ENCODE measurements at places on chromosomes 6 and 20. TPM values are rescaled to one million over a fixed set of nuclear protein-coding genes. Genes with fewer than 3 reads are reported as not detected.

E2F1 gene
- total RNA-seq, result 1.5 TPM

IRF4 gene
- total RNA-seq, result 23.7 TPM

DLGAP4 gene
- total RNA-seq, result 62.4 TPM

PLAGL2 gene
- total RNA-seq, result 9.2 TPM

MPIG6B gene
- 0.60 TPM for total RNA-seq

DUSP15 gene
- total RNA-seq, result 13.2 TPM

PPP1R18 gene
- total RNA-seq, result 51.9 TPM

BACH2 gene
- total RNA-seq, result 6.9 TPM

UST gene
- 4.2 TPM for total RNA-seq

MAS1 gene
- not detected for total RNA-seq

SMOC2 gene
- total RNA-seq, result 13.1 TPM

C6orf52 gene
- total RNA-seq, result 1.5 TPM

COQ3 gene
- total RNA-seq, result 8.1 TPM

LY6G6C gene
- total RNA-seq, result not detected

GTSF1L gene
- total RNA-seq, result not detected

TRIM10 gene
- total RNA-seq, result 0.79 TPM

ABHD16B gene
- not detected for total RNA-seq

TMEM244 gene
- total RNA-seq, result not detected

MROH8 gene
- 2.4 TPM for total RNA-seq

OPRM1 gene
- total RNA-seq, result not detected

UCKL1 gene
- total RNA-seq, result 39.8 TPM

MATN4 gene
- 0.19 TPM for total RNA-seq

TGM2 gene
- total RNA-seq, result 611 TPM

CLVS2 gene
- not detected for total RNA-seq

F13A1 gene
- 275 TPM for total RNA-seq

TRIM31 gene
- total RNA-seq, result 0.22 TPM

TCP1 gene
- total RNA-seq, result 130 TPM

KIFC1 gene
- 2.3 TPM for total RNA-seq

DEFB124 gene
- total RNA-seq, result 2.5 TPM

KCNQ5 gene
- total RNA-seq, result 0.50 TPM

All from kidney (tissue), 22 donors.